T-helper 17 cell (primary cell): ENCODE measurements at places on chromosomes 7 and 10. TPM values are rescaled to one million over a fixed set of nuclear protein-coding genes. Genes with fewer than 3 reads are reported as not detected.

DNA sequence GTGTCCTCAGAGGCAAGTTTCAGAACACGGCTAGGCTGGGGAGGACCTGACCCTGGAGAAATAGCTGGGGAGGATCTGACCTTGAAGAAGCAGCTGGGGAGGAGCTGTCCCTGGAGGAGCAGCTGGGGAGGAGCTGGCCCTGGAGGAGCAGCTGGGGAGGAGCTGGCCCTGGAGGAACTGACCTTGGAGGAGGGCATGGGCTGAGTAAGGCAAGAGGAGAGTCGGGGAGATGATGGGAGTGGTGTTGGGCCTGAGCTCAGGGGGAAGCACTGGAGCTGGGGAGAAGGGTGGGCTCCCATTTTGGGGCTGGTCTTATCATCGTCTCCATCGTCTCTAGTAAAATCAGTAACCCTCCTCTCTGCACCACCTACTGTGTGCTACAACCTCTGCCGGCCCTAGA lies 179.8 kb upstream of the SHH start:
- DNase-seq: no peak

DNA sequence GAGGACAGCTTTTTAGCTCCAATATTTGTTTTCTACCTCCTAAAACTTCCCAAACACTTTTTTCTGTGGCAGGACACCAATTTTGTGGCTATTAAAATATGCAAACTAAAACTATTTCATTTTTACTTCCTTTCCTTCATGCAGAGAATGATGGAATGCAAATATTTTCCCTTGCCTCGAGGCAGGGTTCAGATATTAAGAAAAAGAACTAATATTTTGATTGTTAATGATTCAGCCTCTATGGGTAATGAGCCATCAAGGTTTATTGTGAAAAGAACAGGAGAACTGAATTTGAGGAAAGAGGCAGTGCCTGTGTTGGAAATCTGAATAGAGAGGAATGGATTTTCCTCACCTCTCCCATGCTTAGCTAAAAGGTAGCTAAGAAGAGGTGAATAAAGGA lies 43.1 kb upstream of the CASD1 start:
- no peak for DNase-seq

DNA sequence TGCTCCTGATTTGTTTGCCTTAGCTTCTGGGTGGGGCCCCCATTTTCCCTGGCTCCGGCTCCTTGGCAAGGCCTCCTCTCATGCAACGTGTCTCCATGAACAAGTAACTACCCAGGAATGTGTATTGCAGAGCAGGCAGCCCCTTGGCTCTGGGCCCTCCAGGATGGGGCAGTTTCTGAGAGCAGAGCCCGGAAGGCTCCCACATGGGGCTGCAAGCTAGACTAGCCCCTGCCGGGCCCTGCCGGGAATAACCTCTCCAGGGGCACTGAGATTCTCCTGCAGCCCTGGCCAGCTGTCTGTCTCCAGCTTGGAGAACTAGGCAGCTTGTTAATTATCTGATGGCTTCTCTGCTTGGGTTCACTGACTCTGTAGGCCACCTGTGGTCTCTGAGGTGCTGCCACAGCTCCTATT lies 184.0 kb upstream of the INHBA start:
- DNase-seq: no peak

- DNase-seq: no peak
Observed at GRCh38 chr10:67648613-67649229, 47.3 kb downstream of the CTNNA3 start.

- no peak for DNase-seq
Observed at GRCh38 chr7:42843205-42843800, 68.6 kb downstream of the C7orf25 start.

Gene GRB10
- total RNA-seq: 7.0 TPM

- DNase-seq: no peak
Observed at GRCh38 chr10:23194966-23195845, 3.1 kb downstream of the PTF1A start.

DNA sequence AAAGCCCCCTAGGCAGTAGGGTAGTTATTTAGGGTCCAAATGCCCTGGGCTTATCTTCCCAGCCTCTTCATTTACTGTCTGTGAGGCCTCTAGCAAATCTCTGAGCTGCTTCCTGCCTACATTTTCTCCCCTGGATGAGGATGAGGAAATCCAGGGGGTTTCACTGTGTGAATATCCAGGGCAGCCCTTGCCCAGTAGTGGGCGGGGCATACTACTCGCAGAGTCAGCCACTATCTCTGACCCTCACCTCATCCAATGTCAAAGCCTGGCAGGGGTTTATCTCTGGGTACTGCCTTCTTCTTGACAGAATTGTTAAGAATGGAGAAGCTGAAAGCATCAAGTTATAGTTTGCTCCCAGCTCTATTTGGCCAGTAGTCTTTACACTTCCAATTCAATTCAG lies 48.9 kb downstream of the CUZD1 start:
- no peak for DNase-seq

Gene LBX1
- total RNA-seq: not detected

GRCh38 chr10:62895063-62895462 lies 78.9 kb upstream of the EGR2 start:
- no peak for DNase-seq

DNA sequence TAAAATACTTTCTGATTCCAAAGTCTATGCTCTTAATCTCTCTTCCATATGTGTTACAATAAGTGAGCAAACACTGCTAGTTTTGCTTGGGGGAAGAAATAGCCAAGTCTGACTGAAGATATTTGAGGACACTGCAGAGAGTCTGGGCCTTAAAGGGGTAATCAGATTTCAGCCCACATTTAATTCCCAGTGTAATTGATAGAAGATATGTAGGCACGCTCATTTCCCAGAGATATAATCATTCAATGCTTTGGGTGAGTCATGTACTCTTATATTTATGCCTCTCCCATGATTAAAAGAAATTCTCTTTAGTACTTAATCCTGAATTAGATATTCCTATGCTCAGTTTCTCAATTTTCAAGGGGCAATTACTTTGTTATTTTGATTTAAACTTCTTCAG lies 178.1 kb upstream of the POM121L12 start:
- no peak for DNase-seq

Gene INSYN2A
- total RNA-seq: not detected

Gene FZD1
- total RNA-seq: 0.13 TPM
